ENCODE measurements at places on chromosomes 7 and 10. TPM values are rescaled to one million over a fixed set of nuclear protein-coding genes. Genes with fewer than 3 reads are reported as not detected.

DNA sequence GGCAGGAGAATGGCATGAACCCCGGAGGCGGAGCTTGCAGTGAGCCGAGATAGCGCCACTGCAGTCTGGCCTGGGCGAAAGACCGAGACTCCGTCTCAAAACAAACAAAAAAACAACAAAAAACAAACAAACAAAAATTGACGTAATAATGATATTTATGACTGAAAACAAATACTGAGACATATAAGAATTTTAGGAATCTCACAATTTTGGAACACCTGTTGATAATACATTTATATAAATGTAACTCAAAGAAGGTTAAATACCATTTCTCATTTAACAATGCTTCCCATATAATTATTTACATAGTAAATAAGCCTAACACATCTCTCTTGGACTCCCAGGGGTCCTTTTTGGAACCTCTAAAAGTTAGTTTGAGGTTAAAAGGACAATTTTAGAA is 102.2 kb upstream of the CCNY start:
- DNase-seq: no peak

DNA sequence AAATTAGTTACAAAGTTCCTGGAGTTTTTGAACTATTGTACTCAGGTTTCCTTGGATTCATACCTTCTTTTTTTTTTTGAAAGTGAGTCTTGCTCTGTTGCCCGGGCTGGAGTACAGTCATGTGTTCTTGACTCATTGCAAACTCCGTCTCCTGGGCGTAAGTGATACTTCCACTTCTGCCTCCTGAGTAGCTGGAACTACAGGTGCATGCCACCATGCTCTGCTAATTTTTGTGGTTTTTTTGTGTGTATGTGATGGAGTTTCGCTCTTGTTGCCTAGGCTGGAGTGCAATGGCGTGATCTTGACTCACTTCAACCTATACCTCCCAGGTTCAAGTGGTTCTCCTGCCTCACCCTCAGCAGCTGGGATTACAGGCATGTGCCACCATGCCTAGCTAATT is 22.3 kb downstream of the MCM10 start:
- no peak for DNase-seq

- DNase-seq: no peak
These were observed 76.4 kb upstream of the ZMIZ1 start for GRCh38 chr10:78992333-78992732.

DNA sequence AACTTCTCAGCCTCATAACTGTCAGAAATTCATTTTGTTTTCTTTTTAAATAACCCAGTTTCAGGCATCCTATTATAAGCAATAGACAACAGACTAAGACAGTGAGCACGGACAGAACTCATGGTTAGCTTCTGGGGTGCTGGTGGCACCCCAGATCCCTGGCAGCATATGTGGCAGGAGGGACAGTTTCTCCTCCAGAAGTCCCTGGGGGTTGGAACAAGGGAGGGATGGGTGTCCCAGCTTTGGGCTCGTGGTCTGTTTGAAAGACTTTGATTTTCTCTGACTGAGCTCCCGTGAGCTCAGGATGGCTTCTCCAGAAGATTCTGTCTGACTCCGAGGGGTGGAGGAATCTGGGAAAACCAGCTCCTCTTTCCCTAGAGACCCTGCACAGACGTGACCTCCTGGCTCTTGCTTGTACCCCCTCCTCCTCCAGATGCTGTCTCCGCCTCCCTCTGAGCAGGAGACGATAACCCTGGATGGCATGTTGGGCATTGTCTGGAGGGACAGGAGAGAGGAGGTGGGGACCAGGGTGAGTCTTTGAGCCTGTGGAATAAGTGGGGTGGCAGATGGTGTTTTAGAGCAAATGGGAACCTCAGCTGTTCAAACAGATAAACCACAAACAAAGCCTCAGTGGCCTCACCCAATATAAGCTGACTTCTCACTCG is 421.1 kb downstream of the GLRX3 start:
- no peak for DNase-seq

DNA sequence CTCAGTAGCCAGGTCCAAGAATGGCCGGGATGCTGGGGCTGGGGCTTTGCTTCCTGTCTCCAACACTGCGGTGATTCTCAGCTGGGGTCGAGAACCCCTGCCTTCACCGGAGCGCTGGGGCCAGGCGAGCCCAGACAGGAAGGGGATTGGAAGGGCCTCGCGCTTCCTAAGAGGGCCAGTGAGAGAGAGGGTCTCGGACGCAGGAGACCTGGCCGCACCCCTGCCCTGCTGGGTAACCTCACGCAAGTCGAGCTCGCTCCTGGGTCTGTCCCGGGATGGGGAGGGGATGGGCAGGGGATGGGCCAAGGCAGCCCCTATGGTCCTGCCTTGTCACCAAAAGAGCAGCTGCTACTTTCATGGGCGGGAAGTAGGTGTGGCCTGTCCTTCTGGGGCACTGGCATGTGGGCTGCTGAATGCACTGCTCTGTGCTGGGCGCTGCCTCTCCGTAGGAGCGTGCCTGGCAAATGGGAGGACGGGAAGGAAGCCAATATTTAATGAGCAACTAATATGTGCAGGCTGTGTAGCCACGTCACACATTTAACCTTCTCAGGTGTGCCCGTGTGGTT is 20.0 kb downstream of the KCNK18 start:
- no peak for DNase-seq

DNA sequence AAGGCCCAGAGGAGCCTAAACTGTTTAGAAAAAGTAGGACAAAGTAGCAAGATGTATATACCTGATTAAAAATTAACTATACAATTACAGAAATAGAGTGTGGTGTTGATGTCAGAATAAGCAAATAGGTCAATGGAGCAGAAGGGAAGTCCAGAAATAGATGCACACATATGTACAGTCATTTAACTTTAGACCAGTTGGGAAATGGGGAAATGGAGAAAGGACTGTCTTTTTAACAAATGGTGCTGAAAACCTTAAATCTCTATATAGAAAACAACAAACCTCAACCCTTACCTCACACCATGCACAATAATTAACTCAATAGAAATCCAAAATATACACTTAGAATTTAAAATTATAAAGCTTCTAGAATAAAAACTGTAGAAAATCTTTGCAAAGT is 72.2 kb downstream of the CH25H start:
- no peak for DNase-seq

GRCh38 chr7:39272111-39272510 is 294.1 kb upstream of the YAE1 start:
- DNase-seq: no peak

DNA sequence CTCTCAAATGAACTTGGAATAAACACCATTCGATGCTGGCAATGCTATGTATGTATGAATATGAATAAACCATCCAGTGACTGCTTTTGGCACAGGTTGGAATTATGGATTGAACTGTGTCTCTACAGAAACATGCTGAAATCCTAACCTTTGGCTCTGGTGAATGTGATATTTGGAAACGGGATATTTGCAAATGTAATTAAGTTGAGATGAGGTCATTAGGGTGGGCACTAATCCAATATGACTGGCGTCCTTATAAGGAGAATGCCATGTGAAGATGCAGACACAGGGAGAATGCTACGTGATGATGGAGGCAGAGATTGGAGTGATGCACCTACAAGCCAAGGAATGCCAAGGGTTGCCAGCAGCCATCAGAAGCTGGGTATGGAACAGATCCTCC is 3.4 kb upstream of the ACTR3B start:
- no peak for DNase-seq

DNA sequence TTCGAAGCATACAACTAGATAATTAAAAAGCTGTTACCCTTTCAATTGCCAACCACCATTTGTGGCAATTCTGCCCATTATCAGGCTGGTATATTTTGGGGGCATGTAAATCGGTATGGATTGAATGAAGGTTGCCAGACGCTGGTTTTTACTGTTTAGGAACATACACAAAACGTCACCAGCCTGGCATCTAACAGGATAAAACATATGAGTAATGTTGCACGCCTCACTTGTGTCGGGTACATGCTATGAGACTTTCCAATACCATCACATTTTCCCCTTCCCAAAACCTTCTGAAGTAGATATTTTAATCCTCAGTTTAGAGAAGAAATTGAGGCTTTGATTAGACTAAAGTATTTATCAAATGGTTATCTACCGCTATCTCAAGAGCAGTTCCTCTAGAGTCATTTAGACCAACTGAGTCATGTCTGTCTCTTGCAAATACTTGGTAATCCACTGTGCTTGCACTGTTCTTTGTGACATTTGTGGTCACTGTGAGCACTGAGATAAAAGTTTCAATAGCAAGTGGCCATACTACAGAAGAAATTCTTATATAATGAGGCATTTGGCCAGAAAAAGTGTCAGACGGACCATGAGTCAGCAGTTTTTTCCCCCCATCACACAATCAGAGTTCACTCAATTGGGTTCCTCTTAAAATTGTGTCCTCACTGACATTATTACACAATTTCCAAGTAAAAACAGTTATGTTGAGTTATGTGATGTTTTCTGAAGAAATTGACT is 498.7 kb downstream of the NXPH1 start:
- no peak for DNase-seq

DNA sequence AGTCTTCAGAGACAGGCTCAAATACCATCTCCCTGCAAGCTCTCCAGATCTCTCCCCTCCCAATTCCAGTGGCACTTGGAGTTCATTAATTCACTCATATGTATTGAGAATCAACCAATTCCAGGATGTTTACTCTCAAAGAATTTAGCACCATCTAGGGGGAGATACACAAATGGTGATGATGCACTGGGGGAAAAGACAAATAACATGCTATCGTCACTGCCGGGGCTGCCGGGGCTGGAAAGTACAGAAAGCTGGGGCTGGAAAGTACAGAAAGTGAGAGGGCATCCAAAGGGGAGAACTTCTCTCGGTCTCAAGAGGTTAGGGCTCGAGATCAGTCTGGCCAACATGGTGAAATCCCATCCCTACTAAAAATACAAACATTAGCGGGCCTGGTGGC is 118.7 kb downstream of the MKX start:
- DNase-seq: no peak

DNA sequence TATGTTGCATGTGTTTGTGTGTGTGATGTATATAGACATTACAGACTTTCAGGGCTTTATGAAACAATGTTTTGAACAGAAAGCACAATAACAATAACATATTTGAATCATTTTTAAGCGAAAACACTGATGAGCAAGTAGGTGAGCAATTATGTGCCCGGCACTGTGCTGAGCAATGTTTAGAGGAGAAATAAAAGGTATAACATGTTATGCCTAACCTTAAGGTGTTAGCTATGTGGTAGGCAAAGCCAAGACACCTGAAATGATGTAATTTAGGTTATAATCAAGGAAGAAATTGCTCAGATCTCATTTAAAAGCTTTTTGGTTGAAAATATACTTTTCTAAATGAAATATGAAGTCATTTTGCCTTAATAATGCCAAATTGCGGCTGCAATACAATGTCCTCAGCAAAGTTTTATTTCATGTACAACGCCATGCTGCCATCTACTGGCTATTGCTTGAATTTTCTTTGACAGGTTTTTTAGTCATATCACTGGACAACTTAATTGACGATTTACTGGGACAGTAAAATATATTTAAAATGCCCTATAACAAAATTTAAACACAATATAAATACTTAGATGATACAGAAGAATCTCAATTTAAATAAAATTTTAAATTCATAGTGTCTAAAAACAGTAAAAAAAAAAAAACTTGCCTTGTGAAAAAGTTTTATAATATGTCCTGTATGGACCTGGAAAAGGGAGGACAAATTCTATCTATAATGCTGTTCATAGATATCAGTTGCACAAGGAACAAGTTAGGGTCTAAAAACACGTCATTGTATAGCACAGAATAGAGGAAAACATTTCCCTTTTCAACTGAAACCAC is 131.1 kb upstream of the CDK1 start:
- no peak for DNase-seq

GRCh38 chr10:88370713-88371112 is 212.4 kb downstream of the RNLS start:
- no peak for DNase-seq

GRCh38 chr10:95134490-95134889 is 59.5 kb upstream of the ACSM6 start:
- no peak for DNase-seq

GRCh38 chr10:73478636-73479035 is 17.2 kb downstream of the PPP3CB start:
- DNase-seq: no peak

DNA sequence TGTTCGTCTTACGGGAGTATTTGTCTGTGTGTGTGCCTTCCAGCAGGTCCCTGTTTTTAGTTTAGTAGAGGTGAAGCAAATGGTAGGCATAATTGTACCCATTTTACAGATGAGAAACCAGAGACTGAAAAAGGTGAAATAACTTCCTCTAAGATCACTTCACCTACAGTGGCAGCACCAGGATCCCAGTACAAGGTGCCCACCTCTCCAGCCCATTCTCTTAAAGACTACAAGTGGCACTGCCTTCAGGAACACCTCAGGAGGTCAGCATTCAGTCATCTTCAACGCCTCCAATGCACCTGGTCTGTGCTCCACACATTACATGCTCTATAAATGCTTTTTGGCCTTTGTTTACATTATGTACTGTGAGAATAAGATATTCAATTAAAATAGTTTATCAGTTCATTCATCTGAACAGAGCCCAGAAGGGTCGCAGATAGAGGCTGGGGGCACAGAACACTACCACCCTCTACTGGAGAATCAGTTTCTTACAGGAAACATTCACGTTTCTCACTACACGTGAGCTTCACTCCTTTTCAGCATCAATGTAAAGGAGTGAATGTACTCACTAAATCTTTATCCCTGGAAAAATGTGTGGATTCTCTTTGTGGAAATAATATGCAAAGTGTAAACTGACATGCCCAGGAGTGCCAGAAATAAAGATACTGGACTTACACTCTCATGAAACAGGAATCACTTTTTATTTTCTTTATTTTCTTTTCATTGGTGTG is 45.5 kb upstream of the ABLIM1 start:
- DNase-seq: no peak

DNA sequence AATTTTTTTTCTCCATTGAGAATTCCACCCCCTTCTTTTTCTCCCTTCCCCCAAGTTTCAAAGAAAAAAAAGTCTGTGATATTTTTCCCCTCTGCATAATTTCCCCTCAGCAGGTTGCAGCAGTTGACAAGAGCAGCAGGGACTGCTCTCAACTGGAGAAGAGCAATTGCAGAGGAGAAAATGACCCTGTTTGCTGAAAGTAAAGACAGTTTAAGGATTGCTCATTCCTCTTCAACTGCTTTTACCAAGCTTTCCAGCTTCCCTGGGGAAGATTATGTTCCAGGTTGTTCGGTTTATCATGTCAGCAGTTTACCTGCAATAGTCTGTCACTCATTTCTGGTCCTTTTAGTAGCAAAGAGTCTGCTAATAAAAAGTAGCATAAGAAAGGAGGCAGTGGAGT is 16.2 kb downstream of the AGK start:
- DNase-seq: no peak

- DNase-seq: no peak
These were observed 61.7 kb upstream of the RAB11FIP2 start for GRCh38 chr10:118108194-118109026.

DNA sequence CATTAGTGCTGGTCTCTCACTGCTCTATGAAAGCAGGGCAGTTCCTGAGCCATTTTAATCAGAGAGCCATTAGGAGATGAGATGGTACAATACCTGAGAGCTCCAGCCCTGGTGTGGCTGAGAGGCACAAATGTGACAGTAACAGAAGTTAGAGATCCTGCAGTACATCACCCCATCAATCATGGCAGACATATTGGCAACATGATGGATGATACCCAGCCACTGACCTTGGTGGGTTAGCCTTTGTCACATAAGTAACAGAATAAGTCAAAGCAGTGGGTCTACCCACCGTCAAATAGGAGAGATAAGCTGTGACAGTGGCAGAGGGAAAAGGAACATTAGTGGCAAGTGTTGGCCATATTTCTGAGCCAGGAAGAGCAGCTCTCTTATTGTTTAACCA is 53.3 kb upstream of the NXPH1 start:
- no peak for DNase-seq

EBLN1 gene
- total RNA-seq: not detected

FAM25G gene
- total RNA-seq: not detected

STMP1 gene
- total RNA-seq: 17.6 TPM

MSS51 gene
- 0.80 TPM for total RNA-seq

SPDYE6 gene
- total RNA-seq: not detected

FKBP6 gene
- not detected for total RNA-seq

NKX1-2 gene
- not detected for total RNA-seq

Data from epithelial cell of proximal tubule (primary cell).